ENCODE measurements at places on chromosomes 1 and 21.

DNA sequence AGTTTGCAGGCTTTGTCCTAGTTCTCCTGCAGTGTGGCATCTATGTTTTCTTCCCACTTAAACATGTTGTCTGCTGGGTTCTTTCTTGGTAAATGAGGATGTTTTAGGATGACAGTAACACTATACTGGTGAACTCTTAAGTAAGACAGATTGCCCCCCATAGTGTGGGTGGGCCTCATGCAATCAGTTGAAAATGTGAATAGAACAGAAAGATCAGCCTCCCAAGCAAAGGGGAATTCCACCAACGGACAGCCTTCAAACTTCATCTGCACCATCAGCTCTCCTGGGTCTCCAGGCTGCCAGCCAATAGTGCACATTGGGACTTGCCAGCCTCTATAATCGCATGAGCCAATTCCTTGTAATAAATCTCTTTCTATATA, 10.7 kb upstream of the TARBP1 start:
- no peak for DNase-seq

DNA sequence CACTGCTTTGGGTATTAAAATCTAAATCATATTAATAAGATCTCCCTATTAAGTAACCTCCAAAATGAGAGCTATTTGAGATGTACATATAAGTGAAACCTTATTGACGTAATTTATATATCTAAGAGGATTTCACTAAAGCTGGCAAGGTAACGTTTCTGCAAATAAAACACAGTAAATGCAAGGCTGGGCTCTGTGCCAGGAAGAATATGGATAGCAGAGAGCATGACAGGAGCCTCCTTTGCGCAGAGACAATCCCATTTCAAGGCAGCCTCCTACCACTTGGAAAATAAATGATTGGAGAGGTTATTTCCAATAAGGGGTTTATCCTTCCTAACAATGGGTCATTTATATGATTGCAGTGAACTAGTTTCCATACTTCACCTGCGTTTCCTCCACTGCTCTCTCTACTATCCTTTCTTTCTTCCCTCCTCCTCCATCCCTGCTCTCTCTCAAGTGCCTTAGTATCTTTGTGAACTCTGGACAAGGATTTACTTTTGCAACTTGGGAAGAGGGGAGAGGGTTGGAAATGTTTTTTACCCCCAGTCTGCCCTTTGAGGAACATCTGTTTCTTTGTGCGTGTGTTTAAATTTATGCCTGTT, 3.0 kb upstream of the NFIA start:
- DNase-seq = no peak

GRCh38 chr1:43867976-43868740, 65.4 kb upstream of the ARTN start:
- DNase-seq = no peak

GRCh38 chr1:194698908-194699318, 1512.5 kb upstream of the B3GALT2 start:
- no peak for DNase-seq

DNA sequence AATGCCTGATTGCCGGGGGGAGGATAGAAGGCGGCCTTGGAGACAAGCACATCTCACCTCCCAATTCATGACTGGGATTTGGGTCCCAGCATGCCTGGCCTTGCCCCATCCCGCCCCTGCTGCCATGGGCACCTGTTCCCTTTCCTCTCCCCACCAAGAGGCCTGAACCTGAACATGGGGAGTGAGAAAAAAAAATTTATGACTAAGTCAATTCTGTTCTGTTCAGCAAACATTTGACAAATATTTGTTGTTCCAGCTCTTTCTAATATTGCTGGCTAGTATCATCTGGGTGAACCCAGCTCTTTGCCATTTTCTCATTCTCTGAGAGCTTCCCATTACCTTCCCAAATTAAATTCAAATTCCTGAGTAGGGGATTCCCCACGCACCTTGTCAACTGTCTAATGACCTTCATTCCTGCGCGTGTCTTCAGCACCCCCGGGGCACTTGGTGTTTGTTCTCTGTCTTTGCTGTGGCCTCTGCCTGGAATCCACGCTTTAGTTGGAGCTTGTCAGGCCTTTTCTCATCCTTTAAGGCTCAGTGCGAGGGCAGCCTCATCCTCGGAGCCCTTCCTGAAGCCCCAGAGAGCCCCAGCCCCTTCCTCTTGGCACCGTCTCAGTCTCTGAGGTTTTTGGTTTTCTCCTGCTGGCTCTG, 42.8 kb downstream of the ARHGEF10L start:
- DNase-seq = no peak

DNA sequence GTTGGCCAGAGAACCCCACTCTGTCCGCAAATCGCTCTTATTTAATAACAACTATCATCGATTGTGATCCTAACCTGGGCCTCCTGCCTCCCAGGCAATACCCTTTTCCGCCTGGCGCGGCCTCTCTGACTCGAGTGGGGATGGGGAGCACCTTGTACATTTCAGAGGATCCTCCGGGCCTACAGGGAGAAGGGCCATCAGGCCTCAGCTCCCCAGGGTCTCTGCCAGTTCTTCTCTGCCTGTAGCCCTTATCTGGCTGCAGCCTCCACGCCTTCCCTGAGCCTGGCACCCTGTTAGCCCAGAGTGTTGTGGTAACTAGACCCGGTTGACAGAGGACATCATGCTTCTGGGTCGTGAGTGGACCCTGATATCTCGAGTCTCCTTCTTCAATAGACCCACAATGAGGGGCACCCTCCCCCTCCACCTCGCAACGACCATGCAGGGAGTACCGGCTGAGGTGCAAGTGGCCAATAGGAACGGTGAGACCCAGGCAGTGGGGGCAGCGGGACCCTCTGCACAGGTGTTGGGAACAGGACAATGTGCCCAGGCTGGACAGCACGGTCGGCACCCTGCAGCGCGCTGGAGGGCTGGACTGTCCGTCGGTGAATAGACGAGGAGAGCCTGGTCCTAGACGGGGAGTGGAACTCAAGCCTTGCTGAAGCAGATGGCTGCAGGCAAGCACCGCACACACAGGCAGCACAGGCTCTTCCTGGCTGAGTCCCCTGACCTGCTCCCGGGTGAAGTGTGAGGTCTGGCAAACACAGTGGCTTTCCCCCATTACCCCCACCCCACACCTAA, 7.1 kb upstream of the CRYBG2 start:
- DNase-seq = no peak

DNA sequence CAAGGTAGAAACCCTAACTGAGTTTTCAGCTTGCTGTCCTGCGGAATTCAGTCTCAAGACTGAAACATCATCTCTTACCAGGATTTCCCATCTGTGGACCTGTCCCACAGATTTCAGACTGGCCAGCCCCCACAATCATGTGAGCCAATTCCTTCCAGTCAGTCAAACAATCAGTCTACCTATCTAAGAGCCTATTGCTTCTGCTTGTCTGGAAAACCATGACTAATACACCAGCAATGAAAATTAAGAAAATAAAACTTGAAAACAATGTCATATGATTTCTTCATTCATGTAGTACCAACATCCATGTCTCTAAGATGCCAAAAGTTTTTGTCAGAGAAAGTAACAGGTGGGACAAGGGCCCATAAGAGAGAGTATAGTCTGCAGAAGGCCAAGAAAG, 57.6 kb upstream of the CRB1 start:
- DNase-seq = no peak

DNA sequence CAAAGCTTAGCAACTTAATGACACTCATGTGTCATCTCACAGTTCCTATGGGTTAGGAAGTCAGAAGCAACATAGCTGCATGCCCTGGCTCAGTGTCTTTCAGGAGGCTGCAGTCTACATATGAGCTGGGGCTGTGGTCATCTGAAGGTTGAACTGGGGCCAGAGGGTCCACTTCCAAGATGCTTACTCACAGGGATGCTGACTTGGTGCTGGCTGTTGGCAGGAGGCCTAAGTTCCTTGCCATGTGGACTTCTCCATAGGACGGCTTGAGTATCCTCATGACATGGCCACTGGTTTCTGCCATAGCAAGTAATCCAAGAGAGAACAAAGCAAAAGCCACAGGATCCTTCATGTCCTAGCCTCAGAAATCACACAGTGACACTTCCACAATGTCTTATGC, 12.1 kb upstream of the FAM43B start:
- no peak for DNase-seq

- no peak for DNase-seq
These were observed 46.8 kb upstream of the TARDBP start for GRCh38 chr1:10965546-10966226.

GRCh38 chr1:219085082-219085481, 88.6 kb upstream of the LYPLAL1 start:
- no peak for DNase-seq

- no peak for DNase-seq
These were observed 125.3 kb downstream of the DNM3 start for GRCh38 chr1:171966426-171967220.

DNA sequence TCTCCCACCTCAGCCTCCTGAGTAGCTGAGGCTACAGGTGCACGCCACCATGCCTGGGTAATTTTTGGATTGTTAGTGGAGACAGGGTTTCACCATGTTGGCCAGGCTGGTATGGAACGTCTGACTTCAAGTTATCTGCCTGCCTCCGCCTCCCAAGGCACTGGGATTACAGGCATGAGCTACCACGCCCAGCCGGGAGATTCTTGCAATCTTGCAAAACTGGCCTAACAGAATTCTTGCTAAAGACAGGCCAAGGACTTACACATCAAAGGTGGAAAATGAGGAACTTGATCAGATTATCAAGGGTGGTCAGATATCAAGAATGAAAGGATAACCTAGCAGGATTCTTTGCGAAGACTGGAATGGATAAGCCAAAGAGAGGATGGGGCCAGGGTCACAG, 98.3 kb upstream of the TIAM1 start:
- DNase-seq = no peak

- DNase-seq = no peak
These were observed 8.0 kb upstream of the PDE9A start for GRCh38 chr21:42645211-42646075.

DNA sequence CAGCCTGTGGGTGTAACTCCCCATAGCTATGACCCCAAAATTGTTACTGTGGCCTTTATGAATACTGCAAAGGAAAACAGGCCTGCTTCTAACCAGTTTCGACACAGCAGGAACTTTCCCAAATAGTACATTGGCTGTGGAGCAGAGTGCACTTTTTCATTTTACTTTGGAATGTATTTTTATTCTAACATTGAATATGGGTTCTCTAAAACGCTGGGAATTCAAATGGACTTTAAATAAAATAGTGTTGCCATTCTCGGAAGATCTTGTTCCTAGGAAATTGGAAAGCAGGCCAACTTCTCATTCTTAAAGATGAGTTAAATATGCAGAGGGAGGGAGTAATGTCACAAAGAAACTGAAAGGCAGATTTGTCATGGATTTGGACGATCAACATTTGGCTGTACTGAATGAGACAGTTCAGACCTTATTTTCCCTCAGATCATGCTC, 39.6 kb upstream of the ARHGAP29 start:
- DNase-seq = no peak

DNA sequence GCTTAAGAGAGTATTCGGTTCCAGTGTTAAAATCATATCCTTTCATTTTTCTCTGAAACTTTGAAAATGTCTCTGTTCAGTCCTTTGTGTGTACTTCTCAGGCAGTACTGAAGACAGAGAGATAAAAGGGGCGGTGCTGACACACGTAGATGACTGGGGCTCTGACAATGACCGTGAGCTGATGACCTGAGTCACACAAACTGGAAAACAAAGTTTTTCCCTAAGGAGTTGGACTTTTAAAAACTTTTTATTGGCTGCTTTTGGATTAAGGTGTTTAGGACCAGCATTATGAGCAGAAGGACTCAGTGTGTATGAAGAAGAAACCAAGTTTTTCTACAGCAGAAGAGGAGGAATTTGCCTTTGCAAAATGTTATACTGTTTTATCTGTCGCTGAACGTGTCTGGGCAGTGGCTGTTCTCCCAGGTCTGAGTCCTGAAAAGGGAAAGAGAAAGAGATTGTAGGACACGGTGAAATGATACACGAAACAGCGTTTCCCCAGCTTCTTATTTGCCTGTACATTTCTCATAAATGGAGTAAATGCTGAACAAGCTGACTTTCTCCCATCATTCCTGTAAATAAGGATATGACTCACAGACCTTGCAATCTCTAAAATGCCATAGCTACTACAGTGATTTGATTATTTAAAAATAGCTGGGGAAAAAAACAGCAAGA, 51.5 kb downstream of the MAP3K7CL start:
- no peak for DNase-seq

- DNase-seq = no peak
These were observed 311.7 kb downstream of the KCNH1 start for GRCh38 chr1:210822241-210822640.

- no peak for DNase-seq
These were observed 2.3 kb downstream of the ACTL8 start for GRCh38 chr1:17757426-17757825.

- no peak for DNase-seq
These were observed 147.8 kb downstream of the TOMM20 start for GRCh38 chr1:234980645-234981396.

DNA sequence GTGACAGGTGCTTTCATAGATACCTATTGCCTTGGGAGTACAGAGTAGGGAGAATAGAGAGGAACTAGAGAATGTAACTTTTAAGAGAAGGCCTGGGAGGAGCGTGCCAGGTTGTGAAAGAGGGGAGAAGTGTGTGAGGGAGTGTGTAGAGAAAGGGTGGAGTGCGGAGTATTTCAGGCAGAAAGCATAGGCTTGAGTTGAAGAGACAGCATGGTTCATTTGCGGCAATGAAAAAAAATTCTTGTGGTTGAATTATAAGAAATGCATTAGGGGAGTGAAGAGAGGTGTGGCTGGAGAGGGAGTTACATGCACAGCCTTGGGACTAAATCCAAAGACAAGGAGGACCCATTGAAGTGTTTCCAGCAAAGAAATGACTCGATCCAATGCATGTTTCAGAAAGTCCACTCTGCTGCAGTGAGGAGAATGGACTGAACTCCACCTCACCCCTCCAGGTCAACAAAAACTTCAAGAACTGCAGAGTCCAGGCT, 81.7 kb upstream of the ADAM30 start:
- no peak for DNase-seq

GRCh38 chr1:229825042-229825441, 199.0 kb downstream of the URB2 start:
- no peak for DNase-seq

GRCh38 chr1:91732291-91733107, 153.5 kb downstream of the TGFBR3 start:
- DNase-seq = peak; percentile 54

DNA sequence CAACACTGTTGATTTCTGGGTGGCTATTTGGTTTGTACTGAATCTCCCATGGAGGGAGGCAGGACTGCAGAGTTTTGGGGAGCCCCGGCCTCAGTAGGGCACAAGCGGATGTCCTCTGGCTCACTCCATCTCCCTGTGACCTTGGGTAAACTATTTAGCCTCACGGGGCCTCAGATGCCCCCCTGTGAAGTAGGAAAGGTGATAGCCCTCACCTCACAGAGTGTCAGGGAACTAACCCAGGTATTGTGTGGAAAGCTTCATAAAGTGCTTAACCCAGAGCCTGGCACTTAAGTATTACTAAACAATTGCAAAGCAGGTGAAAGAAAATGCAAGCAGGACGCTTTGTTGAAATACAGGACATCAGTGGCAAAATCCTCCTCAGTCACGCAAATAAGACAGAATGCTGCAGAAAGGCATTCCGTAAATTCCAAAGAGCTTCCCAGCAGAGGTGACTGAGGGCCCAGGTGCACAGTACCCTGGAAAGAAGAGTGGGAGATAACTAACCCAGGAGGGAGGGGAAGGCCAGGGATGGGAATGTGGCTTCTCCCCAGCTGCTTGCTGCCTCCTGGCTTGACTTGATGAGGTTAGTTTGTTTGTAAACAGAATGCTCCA, 436.3 kb downstream of the PRDM2 start:
- DNase-seq = no peak
